Panc1 (cell line): ENCODE measurements at places on chromosomes 7 and 10. TPM values are rescaled to one million over a fixed set of nuclear protein-coding genes. Genes with fewer than 3 reads are reported as not detected.

DNA sequence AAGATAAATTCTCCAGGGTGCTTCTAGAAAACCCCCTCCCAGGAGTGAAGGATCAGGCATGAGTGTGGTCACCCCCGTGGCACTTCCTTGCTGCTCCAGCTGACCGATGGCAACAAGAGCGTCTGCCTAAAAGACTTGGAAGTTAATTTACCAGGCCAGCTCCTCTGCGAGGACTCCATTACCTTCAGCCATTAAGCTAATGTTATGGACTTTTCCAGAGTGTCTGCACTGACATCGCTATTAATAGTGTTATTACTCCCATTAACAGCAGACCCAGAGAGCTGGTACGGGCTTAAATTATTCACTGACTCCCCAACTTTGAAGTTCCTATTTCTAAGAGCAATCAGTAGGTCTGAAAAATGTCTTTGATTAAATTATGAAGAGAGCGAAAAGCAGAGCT lies 345.8 kb downstream of the PLXNA4 start:
- H3K4me1 ChIP-seq: no peaks in the 10 kb centered on the region
- no peak overlapping the region for H3K27ac ChIP-seq
- H3K4me3 ChIP-seq: no peak overlapping the region
- no peak for DNase-seq
- no peaks in the 10 kb centered on the region for H3K36me3 ChIP-seq

GRCh38 chr10:32084185-32084851 lies 28.1 kb upstream of the KIF5B start:
- H3K27ac ChIP-seq: no peak overlapping the region
- no peaks in the 10 kb centered on the region for H3K36me3 ChIP-seq
- no peaks in the 10 kb centered on the region for H3K4me1 ChIP-seq
- no peak for DNase-seq
- H3K4me3 ChIP-seq: no peak overlapping the region

The ARL5B gene
- 12.2 TPM for total RNA-seq

The WEE2 gene
- total RNA-seq: not detected

- peaks cover 16% of the 10 kb centered on the region for H3K4me1 ChIP-seq
- no peaks in the 10 kb centered on the region for H3K27me3 ChIP-seq
- no peaks in the 10 kb centered on the region for H3K36me3 ChIP-seq
- no peak for DNase-seq
- H3K27ac ChIP-seq: peak overlapping the region; percentile 78
- H3K4me3 ChIP-seq: peak overlapping the region; percentile 77
Observed at GRCh38 chr7:84196084-84196503, 1.5 kb upstream of the SEMA3A start.

- H3K27ac ChIP-seq: no peak overlapping the region
- H3K4me3 ChIP-seq: no peak overlapping the region
- no peak for DNase-seq
- H3K36me3 ChIP-seq: no peaks in the 10 kb centered on the region
- no peaks in the 10 kb centered on the region for H3K4me1 ChIP-seq
Observed at GRCh38 chr10:120474956-120475355, 17.9 kb downstream of the PLPP4 start.

The AMPH gene
- total RNA-seq: not detected

DNA sequence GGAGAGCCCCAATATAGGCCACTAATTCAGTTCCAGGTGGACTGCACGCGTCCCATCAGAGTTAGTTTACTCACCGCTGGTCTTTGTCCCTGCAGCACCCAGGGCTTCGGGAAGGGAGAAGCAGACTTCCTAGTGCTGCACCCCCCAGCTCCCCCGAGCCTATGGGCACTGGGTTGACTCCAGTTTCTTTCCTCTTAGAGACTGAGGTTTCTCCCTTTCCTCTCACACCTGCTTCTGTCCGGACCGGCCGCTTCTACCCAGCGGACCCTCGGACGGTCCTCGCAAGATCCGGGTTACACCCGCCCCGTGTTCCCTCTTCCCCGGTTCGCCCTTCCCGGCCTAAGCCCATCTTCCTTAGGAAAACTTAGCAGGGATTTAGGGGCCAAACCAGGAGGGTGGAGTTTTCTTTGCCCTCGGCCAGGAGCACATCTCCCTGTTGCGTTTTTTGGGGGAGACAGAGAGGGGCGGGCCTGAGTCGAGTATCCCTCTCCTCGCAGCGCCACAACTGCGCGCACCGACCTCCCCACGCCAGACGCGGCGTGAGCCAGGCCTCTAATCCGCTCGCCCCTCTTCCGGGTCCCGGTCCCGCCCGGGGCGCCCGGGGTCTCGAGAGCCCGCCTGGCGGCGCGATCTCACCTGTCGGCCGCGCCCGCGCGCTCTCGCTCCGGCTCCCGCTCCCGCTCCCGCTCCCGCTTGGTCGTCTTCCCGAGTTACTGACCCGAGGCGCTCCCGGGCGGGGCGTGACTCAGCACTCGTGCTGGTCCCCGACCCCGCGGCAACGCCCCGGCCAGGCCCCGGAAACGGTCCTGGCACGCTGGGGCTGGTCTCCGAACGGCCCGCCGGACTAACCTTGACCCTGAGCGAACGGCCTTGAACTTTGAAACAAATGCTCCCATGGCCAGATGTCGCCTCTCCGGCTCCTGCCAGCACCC lies at the start of gene AIFM2:
AIFM2 (minus strand) TSS at position 728 of the 932 bp plus-strand sequence. CDS start 8,741 bp downstream, outside the sequence.
- H3K36me3 ChIP-seq: no peaks in the 10 kb centered on the region
- no peak for DNase-seq
- H3K27me3 ChIP-seq: no peaks in the 10 kb centered on the region
- H3K27ac ChIP-seq: peak within 1 kb of the TSS; percentile 92
- peaks cover 19% of the 10 kb centered on the region for H3K4me1 ChIP-seq

The ANXA8L1 gene
- total RNA-seq: 0.26 TPM

DNA sequence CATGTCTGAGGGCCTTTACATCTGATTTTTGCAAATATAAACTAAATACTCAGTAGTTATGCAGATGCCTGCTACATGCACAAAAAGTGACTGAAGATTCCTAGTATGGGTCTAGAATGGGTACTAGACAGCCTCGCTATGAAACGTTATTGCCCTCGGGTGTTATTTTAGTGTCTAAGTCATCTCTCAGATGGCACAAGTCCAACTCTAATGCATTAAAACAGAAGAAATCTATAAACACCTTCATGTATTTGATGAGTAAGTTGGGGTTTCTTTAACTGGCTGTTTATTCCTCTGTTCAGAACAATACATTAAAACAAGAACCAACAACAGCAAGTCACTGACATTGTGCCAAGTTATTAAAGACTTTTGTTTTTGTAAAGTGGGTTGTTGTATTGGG lies 41.6 kb downstream of the TEX36 start:
- no peak overlapping the region for H3K27ac ChIP-seq
- no peak overlapping the region for H3K4me3 ChIP-seq
- no peaks in the 10 kb centered on the region for H3K4me1 ChIP-seq
- H3K36me3 ChIP-seq: no peaks in the 10 kb centered on the region
- no peak for DNase-seq
- peaks cover 7% of the 10 kb centered on the region; the same call in 1 of the 2 replicates for H3K27me3 ChIP-seq

GRCh38 chr7:96183163-96183670 lies 138.7 kb downstream of the SLC25A13 start:
- H3K4me3 ChIP-seq: no peak overlapping the region
- no peaks in the 10 kb centered on the region for H3K4me1 ChIP-seq
- H3K36me3 ChIP-seq: peaks cover 12% of the 10 kb centered on the region
- H3K27me3 ChIP-seq: no peaks in the 10 kb centered on the region
- H3K27ac ChIP-seq: no peak overlapping the region
- DNase-seq: no peak

The TMEM196 gene
- total RNA-seq: not detected

DNA sequence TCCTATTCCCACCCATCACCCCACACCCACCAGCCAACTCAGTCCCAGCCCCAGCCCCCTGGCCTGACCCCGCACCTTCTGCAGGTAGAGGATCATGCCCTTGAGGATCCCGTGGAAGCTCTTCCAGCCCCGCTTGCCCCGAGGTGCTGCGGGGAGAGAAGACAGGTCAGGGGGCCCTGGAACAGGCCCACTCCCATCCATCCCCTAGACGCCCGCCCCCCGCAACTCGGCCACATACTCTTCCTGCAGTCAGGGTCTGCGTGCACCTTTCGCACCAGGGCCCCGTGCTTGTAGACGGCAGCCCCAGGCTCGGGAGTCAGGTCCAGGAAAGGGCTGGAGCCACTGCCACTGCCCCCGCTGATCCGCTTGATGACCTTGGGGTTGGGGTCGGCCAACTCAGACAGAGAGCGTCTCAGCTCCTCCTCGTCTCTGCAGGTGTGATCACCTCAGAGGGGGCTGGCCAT lies 9.6 kb downstream of the NFKB2 start:
- 0 out of 2 replicates have a peak, but pooled peaks cover 2% of the 10 kb centered on the region for H3K27me3 ChIP-seq
- H3K27ac ChIP-seq: no peak overlapping the region
- H3K4me3 ChIP-seq: no peak overlapping the region
- no peak for DNase-seq

DNA sequence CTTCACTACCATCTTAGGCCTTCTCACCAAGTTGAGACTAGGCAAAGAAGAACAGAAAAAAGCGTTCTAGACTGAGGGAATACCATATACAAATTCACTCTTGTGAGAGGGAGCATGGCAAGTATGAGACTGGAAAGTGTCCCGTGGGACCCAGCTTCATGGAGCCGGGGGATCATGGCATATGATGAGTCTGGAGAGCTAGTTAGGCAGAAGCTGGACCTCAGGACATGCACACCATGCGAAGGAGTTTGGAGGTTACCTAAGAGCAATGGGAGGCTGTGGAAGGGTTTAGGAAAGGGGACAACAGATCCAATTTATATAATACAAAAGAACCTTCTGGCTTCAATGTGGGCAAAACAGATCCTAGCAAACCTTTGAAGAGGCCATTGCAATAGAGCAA lies 34.1 kb downstream of the STK17A start:
- H3K36me3 ChIP-seq: no peaks in the 10 kb centered on the region
- no peaks in the 10 kb centered on the region for H3K27me3 ChIP-seq
- H3K4me1 ChIP-seq: peaks cover 9% of the 10 kb centered on the region
- DNase-seq: no peak

DNA sequence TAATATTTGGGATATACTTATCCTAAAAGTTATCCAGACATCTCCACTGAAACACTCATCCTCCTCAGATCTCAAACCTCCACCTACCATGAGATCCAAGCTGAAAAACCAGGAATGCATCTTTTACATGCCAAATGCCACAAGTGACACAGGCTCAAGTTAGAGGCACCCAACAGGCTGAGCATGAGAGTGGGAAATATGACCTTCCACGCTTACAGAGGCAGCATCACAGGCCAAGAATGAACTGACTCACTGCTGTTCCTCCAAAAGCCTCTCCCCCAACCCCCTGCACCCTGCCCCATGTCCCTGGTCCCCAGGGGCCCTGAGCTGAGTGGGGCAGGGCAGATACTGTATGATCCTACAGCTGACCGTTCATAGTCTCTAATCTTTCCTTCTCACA lies 4.8 kb upstream of the MTPAP start:
- peaks cover 1% of the 10 kb centered on the region; the same call in 1 of the 2 replicates for H3K36me3 ChIP-seq
- no peaks in the 10 kb centered on the region for H3K27me3 ChIP-seq
- no peak for DNase-seq
- no peak overlapping the region for H3K27ac ChIP-seq
- no peak overlapping the region for H3K4me3 ChIP-seq

The TAS2R40 gene
- total RNA-seq: not detected

- no peak overlapping the region for H3K4me3 ChIP-seq
- peaks cover 19% of the 10 kb centered on the region for H3K4me1 ChIP-seq
- peak overlapping the region; percentile 88 for H3K27ac ChIP-seq
- no peaks in the 10 kb centered on the region for H3K27me3 ChIP-seq
- peak; percentile 95 for DNase-seq
- H3K36me3 ChIP-seq: no peaks in the 10 kb centered on the region
Observed at GRCh38 chr10:33134011-33134751, 176.2 kb upstream of the ITGB1 start.

The NEUROG3 gene
- total RNA-seq: not detected

The ANKRD2 gene
- 0.98 TPM for total RNA-seq

- H3K27ac ChIP-seq: no peak within 1 kb of the TSS
- peaks cover 4% of the 10 kb centered on the region for H3K27me3 ChIP-seq
Observed at GRCh38 chr10:117240621-117241529, at the start of gene SLC18A2. TSS of gene SLC18A2 (plus strand) at chr10:117241114. CDS start at chr10:117241694, 580 bp downstream.

GRCh38 chr7:133481676-133482075 lies 228.8 kb downstream of the EXOC4 start:
- DNase-seq: peak; percentile 17
- H3K27ac ChIP-seq: no peak overlapping the region
- H3K27me3 ChIP-seq: no peaks in the 10 kb centered on the region
- H3K4me3 ChIP-seq: no peak overlapping the region

GRCh38 chr10:122112625-122113160 lies 123.7 kb downstream of the TACC2 start:
- H3K27me3 ChIP-seq: no peaks in the 10 kb centered on the region
- H3K4me3 ChIP-seq: peak overlapping the region; percentile 67
- H3K4me1 ChIP-seq: peaks cover 33% of the 10 kb centered on the region
- DNase-seq: peak; percentile 70

The ADCYAP1R1 gene
- total RNA-seq: not detected

DNA sequence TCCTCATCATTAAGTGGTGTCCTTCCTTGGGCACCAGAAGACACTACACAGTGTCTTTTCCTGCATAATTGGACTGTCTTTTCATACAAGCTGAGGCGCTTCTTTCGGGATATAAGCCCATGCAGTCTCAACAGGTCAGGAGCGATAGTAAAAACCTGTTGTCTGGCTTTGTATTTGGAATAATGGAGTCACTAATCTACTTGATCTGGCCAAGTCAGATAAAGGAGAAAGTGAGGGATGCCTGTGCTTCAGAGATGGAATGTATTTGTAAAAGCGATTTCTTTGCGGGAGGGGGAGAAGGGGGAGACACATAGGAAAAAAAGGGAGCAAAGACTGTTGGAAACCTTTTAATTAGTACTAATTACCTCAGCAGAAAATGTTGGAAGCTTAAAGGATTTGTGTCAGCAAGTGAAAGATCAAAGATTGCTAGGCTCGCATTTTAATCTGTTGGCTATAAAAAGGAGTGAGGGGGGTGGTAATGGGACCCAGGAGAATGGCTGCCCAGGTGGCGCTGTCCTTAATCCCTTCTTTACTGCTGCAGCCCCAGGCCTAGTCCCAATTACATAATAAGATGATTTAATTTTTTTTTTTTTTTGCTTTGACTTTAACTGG lies 581.4 kb downstream of the LRMDA start:
- H3K27me3 ChIP-seq: peaks cover 6% of the 10 kb centered on the region; the same call in 1 of the 2 replicates
- H3K4me3 ChIP-seq: no peak overlapping the region
- no peak for DNase-seq

GRCh38 chr10:71780719-71781118 lies 7.4 kb upstream of the VSIR start:
- no peaks in the 10 kb centered on the region for H3K27me3 ChIP-seq
- no peak for DNase-seq
- no peak overlapping the region for H3K27ac ChIP-seq

DNA sequence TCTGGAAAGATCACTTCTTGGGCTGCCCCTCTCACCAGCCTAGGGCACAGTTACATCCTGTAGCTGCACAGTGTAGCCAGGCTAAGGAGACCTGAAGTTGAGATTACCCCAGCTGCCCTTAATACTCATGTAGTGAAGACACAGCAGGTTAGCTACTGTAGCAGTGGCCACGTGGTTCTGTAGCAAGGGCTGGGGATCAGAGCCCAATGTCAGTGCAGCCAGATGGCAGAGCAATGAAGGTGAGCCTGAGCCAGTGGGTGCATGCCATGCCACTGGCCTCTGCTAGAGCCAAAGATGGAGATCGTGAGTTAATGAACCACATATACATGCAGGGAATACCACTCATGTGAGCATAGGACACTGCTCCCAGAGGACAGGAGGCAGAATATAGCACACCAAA lies 15.5 kb downstream of the AMPH start:
- H3K36me3 ChIP-seq: no peaks in the 10 kb centered on the region
- DNase-seq: no peak
- H3K4me1 ChIP-seq: no peaks in the 10 kb centered on the region
